ENCODE measurements at places on chromosomes 4 and X. TPM values are rescaled to one million over a fixed set of nuclear protein-coding genes. Genes with fewer than 3 reads are reported as not detected.

Gene RTL5
- total RNA-seq = 1.9 TPM

Gene ATP1B4
- not detected for total RNA-seq

Gene ENAM
- total RNA-seq = not detected

Gene ETDA
- total RNA-seq = not detected

DNA sequence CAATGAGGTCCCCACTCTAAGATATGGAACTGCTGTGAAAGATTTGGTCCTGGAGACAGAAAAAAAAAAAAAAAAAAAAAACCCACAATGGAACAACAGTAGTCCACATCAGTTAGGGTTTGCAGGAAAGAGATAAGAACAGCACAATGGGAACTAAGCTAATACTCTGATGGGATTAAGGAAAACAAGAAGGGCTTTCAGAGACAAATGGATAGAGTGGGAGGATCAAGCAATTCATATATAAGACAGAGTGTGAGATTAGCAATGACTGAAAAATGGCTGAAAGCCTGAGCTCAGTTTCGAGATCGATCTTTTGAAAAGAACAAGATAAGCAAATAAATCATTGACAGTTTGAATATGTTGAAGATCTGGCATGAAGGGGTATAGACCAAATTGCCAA is 188.4 kb upstream of the TRPC5 start:
- DNase-seq = no peak

- DNase-seq = no peak
Observed at GRCh38 chrX:107465932-107466620, 16.6 kb downstream of the FRMPD3 start.

DNA sequence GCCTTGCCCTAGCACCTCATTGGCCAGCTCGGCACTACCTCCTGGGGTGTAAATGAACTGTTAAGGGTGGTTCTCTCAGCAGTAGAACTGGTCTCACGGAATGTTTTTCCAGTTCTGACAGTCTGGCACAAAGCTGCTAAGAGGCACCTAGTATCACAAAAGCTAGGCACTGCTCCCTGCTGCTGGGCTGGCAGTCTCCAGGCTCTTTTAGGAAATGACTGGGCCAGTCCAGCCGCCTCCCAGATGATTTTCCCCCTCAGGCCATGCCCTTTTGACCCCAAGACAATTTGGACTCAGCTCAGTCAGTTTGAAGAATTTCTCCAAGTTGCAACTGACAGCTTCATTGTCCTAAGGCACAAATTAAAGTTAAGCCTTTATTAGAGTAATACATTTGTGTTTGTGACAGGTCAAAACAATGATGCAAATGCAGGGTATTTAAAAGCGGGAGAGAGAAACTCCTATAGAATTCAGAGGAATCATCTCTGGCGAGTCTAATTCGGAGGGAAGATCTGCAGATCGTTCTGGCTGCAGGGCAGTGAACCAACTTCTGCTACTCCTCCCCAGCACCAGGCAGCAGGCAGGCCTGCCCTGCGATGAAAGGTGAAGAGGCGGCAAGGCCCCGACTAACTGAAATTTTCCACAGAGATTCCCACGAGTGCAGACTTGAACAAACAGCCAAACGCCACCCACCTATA is 7.9 kb downstream of the FRMD7 start:
- no peak for DNase-seq

Data from HFFc6 (cell line).